Left kidney (tissue), 8 donors: ENCODE measurements at places on chromosomes 4 and X. TPM values are rescaled to one million over a fixed set of nuclear protein-coding genes. Genes with fewer than 3 reads are reported as not detected.

FRG2 gene
- not detected for polyA plus RNA-seq

GRID2 gene
- polyA plus RNA-seq = 5.6 TPM

DNA sequence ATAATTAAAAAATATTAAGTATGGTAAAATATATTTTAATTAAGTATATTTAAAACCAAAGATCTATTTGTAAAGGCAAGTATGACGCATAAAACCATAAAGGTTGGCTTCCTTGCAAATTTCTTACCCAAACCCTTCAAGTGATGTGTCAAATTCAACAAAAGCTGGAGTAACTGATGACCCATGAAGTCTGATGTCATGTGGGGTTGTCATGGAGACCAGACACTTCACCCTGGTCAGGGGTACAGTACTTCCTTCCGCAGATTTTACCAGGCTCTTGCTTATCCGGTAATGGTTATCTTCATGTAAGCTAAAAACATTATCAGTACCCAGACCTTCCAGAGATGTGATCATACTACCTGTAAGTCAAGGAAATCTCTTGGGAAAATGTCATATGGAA lies 170.1 kb downstream of the WDFY3 start:
- peak; percentile 11 for DNase-seq

DNA sequence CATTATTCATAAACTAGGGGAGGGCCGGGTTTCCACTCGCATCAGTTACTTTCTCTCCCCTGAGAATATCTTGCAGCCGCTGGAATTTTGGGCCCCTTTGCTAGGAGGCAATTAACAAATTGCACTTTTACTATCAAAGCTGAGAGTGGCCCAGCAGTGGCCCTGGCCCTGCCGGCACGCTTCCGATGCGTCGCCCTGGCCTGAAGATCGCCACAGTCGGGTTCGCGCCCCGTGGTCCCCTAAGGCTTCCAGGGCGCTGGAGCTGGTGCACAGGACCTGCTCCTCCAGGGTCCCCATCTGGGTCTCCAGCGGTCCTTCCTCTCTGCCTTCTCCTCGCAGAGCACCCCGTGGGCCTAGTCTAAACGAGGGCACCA lies 486 bp upstream of the CWH43 start:
- DNase-seq = no peak
